Muscle of leg (tissue), 16 donors: ENCODE measurements at places on chromosomes 12 and 14. TPM values are rescaled to one million over a fixed set of nuclear protein-coding genes. Genes with fewer than 3 reads are reported as not detected.

SOX5 gene
- 7.3 TPM for total RNA-seq

DNA sequence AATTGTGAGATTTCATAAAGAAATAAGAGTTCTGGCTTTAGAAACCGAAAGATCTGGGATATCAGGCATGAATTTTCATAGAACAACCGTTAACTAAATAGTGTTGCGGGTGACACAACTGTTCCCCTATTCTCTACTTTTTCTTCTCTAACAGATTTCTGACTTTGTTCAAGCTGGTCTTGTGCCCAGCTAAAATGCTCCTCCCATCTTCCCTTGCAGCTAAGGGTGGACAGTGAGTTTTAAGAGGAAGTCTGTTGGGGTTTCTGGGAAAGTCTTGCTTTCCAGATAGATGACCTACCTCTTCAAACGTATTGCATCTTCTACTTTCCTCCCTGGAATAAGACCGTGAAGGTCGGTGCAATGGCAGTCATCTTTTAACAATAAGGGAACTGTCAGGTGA lies 18.7 kb downstream of the CCDC63 start:
- H3K4me1 ChIP-seq, result no peaks in the 10 kb centered on the region
- no peak overlapping the region for H3K4me3 ChIP-seq
- no peak for DNase-seq
- H3K36me3 ChIP-seq, result no peaks in the 10 kb centered on the region
- no peaks in the 10 kb centered on the region for H3K27me3 ChIP-seq
- no peak overlapping the region for H3K27ac ChIP-seq

- H3K27ac ChIP-seq, result no peak overlapping the region
- no peaks in the 10 kb centered on the region for H3K4me1 ChIP-seq
- H3K4me3 ChIP-seq, result no peak overlapping the region
- DNase-seq, result peak; percentile 6
- no peaks in the 10 kb centered on the region for H3K27me3 ChIP-seq
- no peaks in the 10 kb centered on the region for H3K36me3 ChIP-seq
These were observed 250.2 kb upstream of the OR4E1 start for GRCh38 chr14:21923820-21924219.

GRCh38 chr14:100409003-100409360 lies 85.8 kb downstream of the SLC25A47 start:
- H3K27ac ChIP-seq, result no peak overlapping the region
- DNase-seq, result no peak
- H3K4me3 ChIP-seq, result no peak overlapping the region
- H3K36me3 ChIP-seq, result no peaks in the 10 kb centered on the region
- H3K4me1 ChIP-seq, result peaks cover 7% of the 10 kb centered on the region

DNA sequence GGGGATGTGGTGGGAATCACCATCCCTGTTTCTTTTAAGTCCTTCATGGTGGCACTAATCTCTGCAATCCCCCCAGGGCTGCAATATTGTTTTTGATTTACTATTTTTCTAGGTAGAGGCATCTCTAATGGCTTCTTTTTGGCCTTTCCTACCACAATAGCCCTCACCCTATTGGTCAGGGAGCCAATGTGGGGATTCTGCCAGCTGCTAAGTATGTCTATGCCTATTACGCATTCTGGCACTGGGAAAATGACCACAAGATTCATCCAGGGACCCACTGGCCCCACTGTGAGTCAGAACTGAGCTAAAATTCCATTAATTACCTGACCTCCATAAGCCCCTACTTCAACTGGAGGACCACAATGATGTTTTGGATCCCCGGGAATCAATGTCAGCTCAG lies 15.9 kb upstream of the GLIPR1L2 start:
- H3K36me3 ChIP-seq, result no peaks in the 10 kb centered on the region
- no peak overlapping the region for H3K4me3 ChIP-seq
- DNase-seq, result no peak
- H3K4me1 ChIP-seq, result no peaks in the 10 kb centered on the region
- no peaks in the 10 kb centered on the region for H3K27me3 ChIP-seq

BEST3 gene
- 41.7 TPM for total RNA-seq

KRT72 gene
- not detected for total RNA-seq

GRCh38 chr14:100400115-100400514 lies 77.0 kb downstream of the SLC25A47 start:
- no peaks in the 10 kb centered on the region for H3K27me3 ChIP-seq
- H3K4me1 ChIP-seq, result peaks cover 38% of the 10 kb centered on the region
- H3K4me3 ChIP-seq, result no peak overlapping the region
- no peaks in the 10 kb centered on the region for H3K36me3 ChIP-seq
- no peak for DNase-seq

GRCh38 chr12:132608231-132609171 lies 1.9 kb downstream of the LRCOL1 start:
- peaks cover 22% of the 10 kb centered on the region for H3K4me1 ChIP-seq
- peaks cover 76% of the 10 kb centered on the region for H3K27me3 ChIP-seq

DNA sequence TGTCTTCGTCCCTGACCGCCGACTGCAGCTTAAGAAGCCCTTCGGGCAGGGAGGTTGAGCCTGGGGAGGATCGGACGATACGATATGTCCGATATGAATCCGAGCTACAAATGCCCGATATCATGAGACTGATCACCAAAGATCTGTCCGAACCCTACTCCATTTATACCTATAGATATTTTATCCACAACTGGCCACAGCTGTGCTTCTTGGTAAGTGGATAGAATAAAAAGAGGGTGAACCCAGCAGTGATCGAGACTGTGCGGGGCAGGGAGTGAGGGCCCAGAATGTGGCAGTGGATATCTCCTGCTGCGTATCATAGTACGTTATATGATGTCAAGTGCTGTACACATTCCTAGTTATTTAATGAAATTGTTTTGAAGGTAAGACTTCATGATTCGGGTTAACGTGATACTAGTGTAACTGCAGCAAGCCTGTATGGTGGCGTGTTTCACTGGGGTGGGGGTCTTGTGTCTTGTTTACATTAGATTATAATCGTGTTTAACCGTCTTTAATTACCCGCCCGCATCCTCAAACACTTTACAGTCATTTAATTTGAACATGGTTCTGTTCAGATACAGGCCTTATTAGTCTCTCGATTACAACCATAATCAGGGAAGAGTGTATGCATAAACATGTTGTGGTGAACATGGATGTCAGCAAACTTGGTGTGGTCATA lies 1.3 kb downstream of the NAA30 start:
- no peaks in the 10 kb centered on the region for H3K27me3 ChIP-seq
- peaks cover 11% of the 10 kb centered on the region for H3K4me1 ChIP-seq
- no peak for DNase-seq
- H3K27ac ChIP-seq, result peak overlapping the region; percentile 81
- peak overlapping the region; percentile 81 for H3K4me3 ChIP-seq
